ENCODE measurements at places on chromosomes 2 and 18.

DNA sequence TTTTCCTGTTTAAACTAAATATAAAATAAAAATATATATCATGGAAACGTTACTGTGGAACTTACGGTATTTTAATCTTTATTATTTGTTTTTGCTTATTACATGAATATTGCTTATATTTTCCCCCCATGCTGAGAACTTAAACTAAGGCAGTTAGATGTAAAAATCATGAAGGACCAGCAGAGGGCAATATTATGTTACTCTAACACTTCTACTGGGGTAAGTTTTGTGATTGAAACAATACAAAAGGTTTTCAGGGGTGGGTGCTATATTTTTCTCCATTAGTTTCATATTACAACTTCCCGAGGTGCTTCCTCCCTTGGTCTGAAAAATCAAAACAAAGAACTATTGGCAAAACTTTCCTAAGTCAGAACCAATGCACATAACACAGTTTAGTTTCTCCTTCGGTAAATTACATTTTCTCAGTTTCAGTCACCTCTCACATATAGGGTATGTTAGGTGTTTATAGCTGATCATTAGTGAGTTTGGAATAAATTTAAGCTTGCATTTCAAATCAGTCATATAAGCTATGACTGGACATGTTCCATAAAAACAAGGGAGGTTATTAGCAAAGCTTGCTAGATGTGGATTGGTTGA lies 54.8 kb downstream of the ZNF407 start:
- no peak for DNase-seq

- DNase-seq, result no peak
Observed at GRCh38 chr2:132390076-132390475, 26.5 kb upstream of the GPR39 start.

DNA sequence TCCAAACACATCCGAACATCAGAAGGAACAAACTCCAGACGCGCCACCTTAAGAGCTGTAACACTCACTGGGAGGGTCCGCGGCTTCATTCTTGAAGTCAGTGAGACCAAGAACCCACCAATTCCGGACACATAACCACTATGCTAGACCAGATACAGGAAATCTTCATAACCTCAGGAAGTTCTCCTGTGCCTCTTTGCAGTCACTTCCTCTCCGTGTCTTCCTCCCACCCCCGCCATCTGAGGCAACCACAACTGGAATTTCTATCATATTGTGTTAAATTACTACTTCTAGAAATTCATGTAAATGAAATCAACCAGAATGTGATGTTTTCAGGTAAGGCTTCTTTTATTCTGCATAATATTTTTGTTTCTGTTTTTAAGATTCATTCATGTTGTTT lies 631.0 kb upstream of the NXPH2 start:
- no peak for DNase-seq

DNA sequence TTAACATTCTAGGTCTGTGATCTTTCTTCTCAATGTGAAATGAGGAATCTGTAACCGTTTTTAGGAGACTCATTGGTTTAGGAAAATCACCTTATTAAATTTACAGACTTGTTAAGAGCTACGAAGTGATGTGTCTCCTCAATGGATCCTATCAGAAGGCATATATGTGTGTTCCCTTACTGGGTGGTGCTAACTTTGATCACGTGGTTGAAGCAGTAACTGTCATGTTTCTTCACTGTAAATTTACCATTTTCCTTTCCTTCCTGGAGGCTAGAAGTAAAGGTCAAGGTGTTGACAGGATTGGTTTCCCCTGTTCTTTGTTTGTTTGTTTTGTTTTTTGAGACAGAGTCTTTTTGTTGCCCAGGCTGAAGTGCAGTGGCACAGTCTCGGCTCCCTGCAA lies 1.4 kb upstream of the MTHFD2 start:
- no peak for DNase-seq

DNA sequence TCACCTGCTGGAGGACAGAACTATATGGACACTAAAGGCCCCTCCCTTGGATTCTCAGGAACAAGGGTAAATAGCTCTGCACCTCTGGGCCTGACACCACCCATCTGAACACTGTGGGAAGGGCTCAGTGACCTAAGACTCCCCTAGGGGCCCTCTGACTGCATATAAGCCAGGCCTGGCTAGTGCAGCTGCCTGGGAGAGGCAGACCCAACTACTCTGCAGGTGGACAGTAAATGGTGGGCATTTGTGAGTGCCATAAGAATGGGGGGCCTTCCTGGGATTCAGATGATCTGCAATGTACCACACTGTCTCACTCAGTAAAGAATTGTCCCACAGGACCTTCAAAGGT lies 11.2 kb upstream of the WIPF1 start:
- DNase-seq, result no peak

GRCh38 chr2:68722712-68723111 lies 11.9 kb upstream of the ARHGAP25 start:
- no peak for DNase-seq

DNA sequence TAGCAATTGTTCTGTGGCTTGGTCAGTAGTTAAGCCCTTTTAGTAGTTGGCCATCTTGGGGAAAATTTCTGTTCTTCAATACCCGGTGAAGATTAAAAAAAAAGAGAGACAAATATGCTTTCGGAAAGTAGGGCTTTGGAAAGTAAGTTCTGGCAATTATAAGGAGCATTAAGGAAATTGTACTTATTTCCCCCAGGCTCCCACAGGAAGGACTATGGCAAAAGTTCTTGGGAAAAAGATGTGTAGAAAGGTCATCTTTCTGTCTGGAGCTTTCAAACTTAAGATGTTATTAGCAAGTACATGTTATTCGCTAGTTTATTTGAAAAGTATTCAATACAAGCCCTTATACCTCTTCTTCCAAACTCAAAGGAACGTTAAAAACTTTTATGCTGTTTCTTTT lies 144.5 kb downstream of the MTX2 start:
- no peak for DNase-seq

All from activated CD8-positive, alpha-beta memory T cell treated with anti-CD3 and anti-CD28 coated beads, Interleukin-2, amount 10 ng/mL, durations not matched to agents 7 days and 5 days (primary cell).